GM04504 (cell line): ENCODE measurements at places on chromosomes 7 and 10.

- DNase-seq: no peak
These were observed 1.1 kb upstream of the TARP start for GRCh38 chr7:38274486-38274885.

DNA sequence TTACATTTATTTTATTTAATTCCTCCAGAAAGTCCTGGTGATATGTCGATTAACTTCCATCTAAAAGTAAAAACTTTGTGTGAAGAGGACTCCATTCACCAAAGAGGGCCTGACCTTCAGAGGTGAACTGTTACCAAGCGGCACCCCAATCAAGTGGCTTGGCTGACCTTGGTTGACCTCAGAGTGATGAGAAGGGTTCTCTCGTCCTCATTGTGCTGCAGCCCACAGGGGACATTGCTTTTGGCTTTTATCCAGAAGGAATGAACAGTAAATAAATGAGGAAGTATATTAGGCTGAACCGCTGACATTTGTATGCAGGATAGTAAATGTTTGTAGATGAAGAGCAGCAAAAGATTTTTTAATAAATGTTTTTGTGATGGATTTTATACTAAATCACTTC is 172.4 kb upstream of the MKI67 start:
- DNase-seq: no peak

DNA sequence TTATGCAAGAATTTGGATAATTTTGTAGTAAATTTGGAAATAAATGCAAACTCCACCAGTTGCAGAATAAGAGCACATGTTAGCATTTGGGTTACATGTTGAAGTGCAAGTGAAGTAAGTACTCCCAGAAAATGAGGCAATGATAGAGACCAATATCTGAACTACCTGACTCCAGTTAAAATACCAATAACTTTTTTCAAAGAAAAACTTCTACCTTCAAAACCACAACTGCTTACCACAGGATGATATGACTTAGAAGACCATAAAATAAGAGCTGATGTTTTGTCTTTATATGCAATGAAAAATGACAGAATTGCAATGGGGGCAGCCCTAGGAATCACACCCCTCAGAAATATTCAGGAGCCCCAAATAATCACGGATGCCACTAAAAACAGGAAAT is 561.6 kb upstream of the TEX47 start:
- DNase-seq: no peak

- DNase-seq: no peak
These were observed 657 bp upstream of the TMEM178B start for GRCh38 chr7:141073173-141073640.

DNA sequence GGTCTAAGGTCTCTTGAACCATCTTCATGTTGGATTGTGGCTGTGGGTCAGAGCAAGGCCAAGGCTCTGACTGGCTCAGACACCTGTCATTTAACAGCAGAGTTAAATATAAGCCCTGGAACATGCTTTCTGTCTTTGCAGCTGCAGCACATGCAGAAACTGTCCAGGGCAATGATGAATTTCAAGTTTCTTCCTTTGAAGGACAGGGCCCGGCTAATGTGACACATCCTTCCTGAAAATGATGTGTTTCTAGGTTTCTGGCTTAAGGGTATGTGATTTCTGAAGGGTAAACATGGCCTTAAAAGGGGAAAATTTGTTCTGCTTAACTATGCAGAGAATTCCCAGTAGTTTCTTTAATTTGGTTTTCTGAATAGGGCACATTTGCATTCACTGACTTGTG is 34.0 kb upstream of the SLC35B4 start:
- DNase-seq: no peak

GRCh38 chr7:118794419-118794818 is 569.9 kb downstream of the ANKRD7 start:
- DNase-seq: no peak
